Stimulated activated CD4-positive, alpha-beta T cell treated with anti-CD3 and anti-CD28 coated beads, Interleukin-1b, Interleukin-23, amount 100 ng/mL, for 1 hour (primary cell): ENCODE measurements at places on chromosomes 6 and 20.
A peak's percentile ranks its signal among the peaks of the same experiment; 100 is the strongest.

DNA sequence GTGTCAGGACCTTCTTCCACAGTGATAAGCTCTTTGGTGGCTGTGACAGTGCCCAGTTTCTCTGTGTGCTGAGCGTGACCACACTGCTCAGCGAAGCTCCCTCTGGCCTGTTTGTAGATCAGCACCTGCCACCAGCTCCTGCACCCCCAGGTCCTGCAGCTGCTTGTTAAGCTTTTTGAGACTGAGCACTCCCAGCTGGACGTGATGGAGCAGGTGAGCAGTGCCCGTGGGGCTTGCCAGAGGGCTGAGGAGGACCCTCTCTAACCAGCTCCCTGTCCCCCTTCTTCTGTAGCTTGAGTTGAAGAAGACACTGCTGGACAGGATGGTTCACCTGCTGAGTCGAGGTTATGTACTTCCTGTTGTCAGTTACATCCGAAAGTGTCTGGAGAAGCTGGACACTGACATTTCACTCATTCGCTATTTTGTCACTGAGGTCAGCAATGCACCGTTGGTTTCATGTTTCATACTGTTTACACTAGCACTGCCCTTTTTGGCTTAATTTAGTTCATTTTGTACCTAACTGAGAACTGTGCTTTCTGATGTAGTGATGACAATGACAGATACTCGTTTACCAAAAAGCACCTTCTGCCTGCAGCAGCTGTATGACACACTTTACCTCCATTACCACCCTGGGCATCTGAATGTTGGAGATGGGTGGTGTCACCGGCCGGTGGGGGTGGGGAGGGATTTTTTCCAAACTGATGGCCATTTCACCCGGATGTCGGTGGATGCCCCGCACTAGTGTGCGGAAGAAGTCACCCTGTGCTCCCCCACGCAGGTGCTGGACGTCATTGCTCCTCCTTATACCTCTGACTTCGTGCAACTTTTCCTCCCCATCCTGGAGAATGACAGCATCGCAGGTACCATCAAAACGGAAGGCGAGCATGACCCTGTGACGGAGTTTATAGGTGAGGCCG is 12.5 kb downstream of the NELFCD start:
- DNase-seq = no peak

GRCh38 chr6:143396497-143397226 is 53.8 kb downstream of the ADAT2 start:
- no peak for DNase-seq

DNA sequence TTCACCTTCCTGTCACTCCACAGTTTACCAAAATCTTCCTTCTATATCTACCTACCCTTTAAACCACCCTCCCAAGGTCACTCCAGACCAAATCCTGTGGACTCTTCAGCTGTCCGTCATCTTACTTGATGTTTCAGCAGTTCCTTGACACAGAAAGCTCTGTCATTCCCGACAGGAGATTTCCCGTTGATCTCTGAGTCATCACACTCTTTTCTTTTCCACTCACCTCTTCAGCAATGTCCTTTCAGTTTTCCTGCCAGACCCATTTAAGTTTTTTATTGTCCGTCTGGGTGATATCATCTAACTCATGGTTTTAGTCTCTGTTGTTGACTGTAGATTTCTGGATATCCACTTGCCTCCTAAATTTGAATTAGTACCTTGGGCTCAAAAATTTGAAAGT is 69.9 kb upstream of the SCGN start:
- DNase-seq = no peak

- DNase-seq = no peak
These were observed 10.1 kb downstream of the LSM14B start for GRCh38 chr20:62132421-62132820.

DNA sequence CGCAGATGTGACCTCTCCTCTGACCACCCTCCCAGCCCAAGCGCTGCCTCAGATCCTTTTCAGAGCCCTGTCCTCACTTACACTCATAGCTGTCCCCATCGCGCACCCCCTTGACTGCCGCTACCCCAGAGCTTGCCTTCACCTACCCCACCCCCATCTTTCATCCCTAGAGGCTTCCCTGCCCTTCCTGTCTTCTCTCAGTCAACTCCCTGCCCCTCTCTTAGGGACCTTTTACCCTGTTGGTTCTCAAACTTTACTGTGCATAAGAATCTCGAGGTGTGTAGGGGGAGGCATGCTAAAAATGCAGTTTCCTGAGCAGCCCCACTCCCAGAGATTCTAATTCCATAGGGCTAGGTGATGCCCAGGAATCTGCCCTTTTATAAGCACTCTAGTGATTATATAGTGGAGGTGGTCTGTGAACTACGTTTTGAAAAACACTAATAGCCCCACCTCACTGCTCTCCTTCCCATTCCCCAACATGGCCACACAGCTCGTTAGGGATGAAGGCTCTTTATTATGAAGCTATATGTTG is 725 bp downstream of the TM9SF4 start:
- DNase-seq = no peak

- DNase-seq = no peak
These were observed 12.1 kb downstream of the MYLK2 start for GRCh38 chr20:31831211-31831610.

DNA sequence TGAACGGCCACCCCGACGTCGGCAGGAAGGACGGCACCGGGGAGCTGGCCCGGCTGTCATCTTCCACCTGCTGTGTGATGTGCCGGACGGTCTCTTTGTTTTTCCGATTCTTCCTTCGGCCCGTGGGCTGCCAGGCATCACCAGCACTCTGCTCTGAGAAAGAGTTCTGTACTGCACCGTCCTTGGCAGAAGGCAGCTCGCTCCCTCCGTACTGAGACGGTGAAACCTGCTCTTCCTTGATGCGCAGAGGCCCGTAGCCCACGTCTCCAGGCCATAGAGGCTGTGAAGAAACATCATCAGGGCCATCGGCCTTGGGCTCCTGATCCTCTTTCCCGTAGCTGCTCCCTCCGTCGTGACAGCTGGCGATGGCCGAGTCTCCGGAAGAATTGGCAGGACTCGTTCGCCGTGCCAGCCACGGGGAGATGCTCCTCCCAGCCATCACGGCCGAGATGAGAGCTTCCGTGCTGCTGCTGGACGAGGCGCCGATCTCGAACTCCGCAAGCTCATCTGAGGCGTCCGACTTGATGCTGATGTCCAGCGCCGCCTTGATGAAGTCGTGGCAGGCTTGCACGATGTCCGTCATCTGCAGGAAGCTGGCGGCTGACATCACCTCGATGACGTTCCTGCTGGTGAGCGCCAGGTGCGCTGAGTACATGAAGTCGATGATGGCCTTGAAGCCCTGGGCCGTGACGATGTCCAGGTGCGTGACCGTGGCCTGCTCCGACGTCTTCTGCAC is 41.1 kb downstream of the ZBTB46 start:
- no peak for DNase-seq

DNA sequence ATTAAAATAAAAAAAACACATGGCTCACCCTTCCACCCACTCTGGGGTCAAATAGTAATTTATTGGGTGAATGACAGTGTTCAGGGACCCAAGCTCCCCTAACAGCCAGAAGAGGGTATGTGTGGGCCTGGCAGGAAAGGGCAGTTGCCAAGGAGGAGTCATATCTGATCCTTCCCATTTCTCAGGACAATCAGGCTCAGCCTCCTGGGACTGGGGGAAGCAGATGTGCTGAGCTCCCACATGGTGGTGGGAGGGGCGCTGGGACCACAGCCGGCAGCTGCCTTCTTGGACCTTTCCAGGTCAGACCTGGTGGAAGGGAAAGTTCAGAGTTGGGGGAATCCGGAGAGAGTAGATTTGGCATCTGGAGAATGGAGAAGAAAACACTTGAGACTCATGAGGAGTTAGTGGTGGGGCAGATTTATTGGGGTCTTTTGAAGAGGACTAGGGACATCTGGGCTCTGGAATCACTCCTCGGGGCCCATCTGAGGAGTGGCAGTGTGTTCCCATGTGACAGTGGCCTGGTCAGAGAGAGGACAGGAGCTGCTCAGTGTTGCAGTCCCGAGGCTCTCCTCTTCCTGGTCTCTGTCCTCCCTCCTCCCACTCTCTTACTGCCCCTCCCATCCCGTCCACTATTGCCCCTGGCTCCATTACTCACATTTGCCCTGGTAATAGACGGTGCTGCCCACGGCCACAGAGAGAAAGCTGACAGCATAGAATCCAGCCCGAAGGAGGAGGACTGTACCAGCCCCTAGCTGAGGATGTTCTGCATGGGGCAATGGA is 3.0 kb downstream of the LST1 start:
- no peak for DNase-seq

- no peak for DNase-seq
These were observed 112.6 kb downstream of the PLCB1 start for GRCh38 chr20:8244637-8245036.

GRCh38 chr6:161138543-161139303 is 135.1 kb downstream of the AGPAT4 start:
- DNase-seq = no peak

DNA sequence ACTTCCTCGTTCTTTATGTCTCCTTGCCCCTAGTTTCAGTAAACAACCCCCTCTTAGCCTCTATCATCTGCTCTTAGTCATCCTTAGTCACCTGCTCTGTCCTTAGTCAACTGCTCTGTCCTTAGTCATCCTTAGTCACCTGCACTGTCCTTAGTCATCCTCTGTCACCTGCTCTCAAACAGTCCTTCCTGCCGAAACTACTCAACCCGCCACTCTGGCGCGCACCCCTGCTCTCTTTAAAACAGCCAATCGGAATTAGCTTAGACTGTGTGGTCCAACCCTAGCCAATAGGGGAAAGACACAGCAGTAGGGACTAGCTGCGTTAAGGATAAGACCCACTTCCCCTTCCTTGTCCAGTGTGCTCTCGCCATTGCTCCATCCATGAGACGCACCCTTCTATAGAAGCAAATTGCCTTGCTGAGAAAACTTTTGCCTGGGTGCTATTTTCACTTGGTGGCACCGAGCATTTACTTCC is 73.9 kb downstream of the BACH2 start:
- DNase-seq = peak; percentile 32

DNA sequence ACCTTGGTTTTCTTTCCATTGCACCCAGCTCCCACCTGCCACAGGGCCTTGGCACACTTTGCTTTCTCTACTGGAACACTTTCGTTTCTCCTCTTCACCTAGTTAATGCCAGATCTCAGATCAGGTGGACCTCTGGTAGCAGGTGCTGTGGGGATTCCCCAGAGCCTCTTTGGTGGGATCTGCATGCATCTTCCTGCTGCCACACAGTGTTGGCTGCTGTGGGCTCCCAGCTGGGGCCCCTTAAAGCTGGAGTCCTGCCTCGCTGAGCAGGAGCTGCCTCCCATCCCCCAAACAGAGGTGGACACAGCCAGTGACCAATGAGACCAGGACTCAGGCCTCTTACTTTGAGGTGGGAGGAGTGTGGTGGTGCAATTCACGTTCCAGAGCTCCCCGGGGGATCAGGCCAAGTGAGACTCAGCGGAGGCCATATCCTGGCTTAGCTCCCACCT is 28.4 kb downstream of the CEBPB start:
- DNase-seq = no peak

DNA sequence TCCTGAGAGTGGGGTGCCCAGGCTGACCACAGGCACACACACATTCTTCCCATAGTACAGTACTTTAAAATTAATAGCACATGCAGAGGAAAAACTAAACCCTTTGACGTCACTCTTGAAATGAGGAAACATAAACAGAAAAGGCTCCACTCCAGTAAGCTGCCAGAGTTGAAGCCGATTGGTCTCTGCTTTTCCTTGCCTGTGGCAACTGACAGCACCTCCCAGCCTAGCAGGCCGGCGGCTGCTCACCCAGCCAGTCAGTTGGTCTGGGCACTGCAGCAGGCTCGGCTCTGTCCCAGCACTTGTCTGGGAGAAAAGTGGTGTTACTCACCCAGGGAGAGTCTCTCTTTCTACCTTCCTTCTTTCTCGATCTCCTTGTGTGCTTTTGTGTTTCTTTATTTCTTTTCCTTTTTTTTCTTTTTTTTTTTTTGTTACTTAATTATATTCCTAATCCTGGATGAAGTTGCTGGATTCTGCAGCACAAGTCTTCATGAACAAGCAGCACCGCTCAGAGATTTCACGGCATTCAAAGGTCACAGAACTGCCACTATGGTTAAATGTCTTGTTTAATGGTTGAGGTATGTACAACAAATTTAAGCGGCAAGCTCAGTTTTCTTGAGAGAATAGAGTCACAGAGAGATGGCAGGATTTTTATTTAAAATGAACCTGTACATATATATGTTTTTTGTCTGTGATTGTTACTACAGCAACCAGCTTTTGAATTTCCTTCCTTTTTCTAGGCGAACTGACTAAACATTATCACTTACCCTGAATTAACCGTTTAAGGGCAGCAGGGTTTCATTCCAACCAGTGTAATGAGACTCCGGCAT is at the start of gene PDE7B:
TSS of gene PDE7B (plus strand) at position 260 of the 830 bp plus-strand sequence.
- no peak for DNase-seq

GRCh38 chr20:34628026-34628425 is 48.9 kb downstream of the PIGU start:
- no peak for DNase-seq

GRCh38 chr6:46888578-46888977 is 33.2 kb downstream of the ADGRF5 start:
- DNase-seq = no peak

DNA sequence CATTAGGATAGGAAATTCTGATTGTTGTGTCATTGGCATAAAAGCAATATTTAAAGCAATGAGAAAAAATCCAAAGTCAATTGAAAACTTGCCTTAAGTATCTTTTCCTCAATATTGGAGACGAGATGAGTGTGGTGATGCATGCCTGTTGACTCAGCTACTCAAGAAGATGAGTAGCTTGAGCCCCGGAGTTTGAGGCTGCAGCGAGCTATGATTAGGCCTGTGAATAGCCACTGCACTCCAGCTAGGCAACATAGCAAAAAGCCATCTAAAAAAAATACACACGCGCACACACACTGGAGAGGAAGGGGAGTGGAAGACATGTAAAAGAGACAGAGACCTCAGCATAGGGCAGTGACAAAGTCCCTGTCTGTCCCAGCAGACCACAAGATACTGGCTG is 9.7 kb upstream of the MARCKS start:
- DNase-seq = no peak

- DNase-seq = no peak
These were observed 451.4 kb downstream of the NKAIN2 start for GRCh38 chr6:124254941-124255685.

GRCh38 chr6:170080828-170081371 is 210.0 kb downstream of the DLL1 start:
- no peak for DNase-seq

- DNase-seq = no peak
These were observed 102.3 kb downstream of the IYD start for GRCh38 chr6:150470960-150471665.

- no peak for DNase-seq
These were observed 397.5 kb downstream of the TAF4 start for GRCh38 chr20:61668065-61668650.

GRCh38 chr6:37851997-37852524 is 32.5 kb downstream of the ZFAND3 start:
- no peak for DNase-seq

DNA sequence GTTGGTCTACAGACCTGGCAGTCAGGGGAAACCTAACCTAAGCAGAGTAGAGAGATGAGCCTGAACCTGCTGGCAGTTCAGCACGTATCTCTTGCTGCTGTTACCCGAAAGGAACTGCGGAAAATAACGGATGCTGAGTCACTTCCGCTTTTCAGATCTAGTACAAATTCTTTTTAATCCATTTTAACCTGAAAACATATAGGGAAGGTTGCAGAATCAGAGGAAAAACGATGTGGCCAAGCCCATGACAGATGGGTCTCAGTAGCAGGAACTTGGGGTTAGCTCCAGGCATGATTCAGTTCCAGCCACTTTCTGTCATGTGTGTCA is 351.9 kb upstream of the PRND start:
- DNase-seq = no peak
